ENCODE measurements at places on chromosomes 5 and 9.

DNA sequence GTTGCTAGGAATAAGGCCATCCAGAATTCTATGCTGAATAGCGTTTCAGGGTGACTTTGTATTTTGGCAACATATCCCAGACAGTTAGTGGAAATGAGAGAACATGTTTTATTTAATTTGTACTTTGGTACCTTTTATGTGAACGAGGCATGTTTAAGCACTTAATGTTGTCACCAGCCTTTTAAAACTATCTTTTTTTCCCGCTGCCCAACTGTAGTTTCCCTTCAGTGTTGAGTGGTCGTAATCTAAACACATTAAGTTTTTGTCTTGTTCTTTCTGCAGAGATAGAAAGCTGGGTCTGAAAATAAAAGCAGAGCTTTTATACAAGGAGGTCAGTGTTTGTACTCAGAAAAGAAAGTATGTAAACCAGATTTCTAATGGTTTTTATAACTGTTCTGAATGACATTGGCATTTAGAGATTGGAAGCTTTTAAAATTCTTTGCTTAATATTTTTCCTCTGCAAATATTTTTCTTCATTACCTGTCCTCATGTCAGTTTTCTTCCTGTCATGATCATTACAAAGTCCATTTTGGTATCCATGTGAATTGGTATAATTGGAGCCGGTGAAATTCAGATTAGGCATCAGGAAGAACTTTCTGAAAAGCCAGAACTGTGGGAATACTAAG is 100.7 kb downstream of the ARHGEF28 start:
- no peak for DNase-seq

- DNase-seq, result no peak
These were observed 244.4 kb downstream of the FAM114A2 start for GRCh38 chr5:153794327-153794726.

DNA sequence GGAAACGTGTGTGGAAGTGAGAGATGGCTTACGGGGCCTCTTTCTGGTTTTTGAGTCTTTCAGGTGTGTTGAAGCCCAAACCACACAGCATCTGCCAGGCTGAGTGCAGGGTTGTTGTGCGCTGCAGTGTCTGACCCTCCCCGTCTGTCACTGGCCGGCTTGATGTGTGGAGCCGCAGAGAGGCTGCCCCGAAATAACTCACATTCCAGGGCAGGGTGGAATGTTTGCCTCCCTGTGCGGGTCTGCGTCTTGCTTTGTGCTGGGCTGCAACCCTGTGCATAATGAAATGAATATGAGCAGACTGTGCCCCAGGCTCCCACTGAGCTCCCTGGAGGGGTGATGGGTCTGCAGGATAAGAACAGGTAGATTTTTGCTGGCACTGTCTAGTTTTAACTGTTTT is 9.9 kb upstream of the PLEKHG4B start:
- no peak for DNase-seq

GRCh38 chr5:68555907-68556681 is 340.5 kb downstream of the PIK3R1 start:
- no peak for DNase-seq

DNA sequence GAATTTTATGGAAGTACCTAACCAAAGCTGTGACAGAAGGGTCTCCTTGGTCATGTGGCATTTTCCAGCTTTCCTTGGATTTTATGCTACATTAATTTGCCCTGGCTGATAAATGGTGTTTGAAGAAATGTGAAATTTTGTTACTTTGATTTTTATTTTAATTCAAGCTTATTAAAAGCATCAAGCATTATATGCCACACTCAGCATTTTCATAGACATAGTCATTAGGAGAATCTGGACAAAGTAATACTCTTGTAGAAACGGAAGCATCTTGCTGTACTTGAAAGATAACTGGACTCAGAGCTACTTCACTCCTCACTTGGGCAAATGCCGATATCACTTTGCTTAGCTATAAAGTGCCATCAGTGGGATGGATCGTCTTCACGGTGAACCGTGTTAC is 54.2 kb downstream of the INIP start:
- DNase-seq, result no peak

DNA sequence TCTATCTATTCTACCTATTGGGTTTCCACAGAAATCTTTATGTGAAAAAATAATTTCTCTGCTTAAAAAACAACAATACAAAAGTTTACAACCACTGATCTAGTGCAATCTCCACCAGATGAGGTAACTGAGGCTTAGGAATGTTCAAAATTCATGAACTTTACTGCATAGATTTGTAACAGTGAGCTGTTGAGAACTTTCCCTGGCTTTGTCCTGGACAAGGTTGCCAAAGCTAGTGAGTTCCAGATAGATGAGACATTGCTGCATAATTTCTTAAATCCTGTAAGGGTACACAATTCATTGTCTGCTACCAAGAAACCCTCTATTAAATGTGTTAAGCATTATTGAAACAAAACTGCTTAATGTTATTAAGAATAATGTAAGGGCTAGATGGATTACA is 102.7 kb downstream of the OSMR start:
- no peak for DNase-seq
